ENCODE measurements at places on chromosomes 7 and 10.

- peak; percentile 27 for DNase-seq
These were observed 117.4 kb downstream of the CABCOCO1 start for GRCh38 chr10:61779950-61780659.

GRCh38 chr7:30413864-30414263, 64.7 kb downstream of the NOD1 start:
- no peak for DNase-seq

DNA sequence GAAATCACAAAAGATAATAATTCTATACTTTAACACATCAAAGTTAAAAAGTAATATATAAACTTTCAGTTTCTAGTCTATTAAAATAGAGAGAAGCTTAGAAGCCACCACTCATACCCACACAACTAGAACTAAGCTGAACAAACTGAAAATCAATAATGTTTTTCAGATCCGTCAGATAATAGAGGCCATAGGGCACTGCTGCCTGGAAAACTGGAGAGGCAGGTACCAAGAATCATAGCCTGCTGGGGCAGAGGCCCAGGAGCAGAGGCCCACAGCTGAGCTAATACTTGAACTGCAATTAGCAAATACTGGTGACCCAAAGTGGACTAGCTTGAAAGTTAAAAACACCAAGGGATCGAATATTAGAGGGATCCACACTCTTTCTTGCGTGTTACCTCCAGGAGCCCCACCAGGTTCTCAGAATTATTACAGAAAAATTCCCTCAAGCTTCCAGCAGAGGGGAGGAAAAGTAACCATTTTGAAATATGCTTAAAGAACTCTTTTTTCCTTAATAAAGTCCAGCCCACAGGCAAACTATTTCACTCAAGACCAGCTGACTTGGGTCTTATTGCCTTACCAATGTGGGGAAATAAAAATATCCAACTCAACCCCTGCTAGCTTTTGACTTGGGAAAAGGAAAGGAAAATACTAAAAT, 774.1 kb upstream of the IGFBP3 start:
- DNase-seq: no peak

GRCh38 chr7:23964715-23965114, 254.7 kb downstream of the STK31 start:
- no peak for DNase-seq

DNA sequence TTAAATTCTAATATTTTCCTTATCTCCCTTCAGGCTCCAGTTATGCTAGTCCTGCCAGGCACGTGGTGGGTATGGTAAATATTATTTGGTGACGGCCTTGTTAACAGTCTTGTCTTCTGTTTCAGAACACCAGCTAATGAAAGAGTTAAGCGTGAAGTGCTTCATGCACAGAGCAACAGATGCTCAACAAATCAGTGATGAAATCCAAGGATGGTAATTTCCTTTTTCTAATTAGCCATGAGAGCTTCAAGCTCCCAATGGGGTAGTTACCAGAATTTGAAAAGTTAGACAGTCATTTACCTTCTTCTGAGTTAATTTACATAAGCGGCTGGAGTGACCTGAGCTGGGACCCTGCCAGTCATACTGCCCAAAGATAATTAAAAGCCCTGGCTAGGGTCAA, 1.9 kb upstream of the OTUD1 start:
- DNase-seq: no peak

DNA sequence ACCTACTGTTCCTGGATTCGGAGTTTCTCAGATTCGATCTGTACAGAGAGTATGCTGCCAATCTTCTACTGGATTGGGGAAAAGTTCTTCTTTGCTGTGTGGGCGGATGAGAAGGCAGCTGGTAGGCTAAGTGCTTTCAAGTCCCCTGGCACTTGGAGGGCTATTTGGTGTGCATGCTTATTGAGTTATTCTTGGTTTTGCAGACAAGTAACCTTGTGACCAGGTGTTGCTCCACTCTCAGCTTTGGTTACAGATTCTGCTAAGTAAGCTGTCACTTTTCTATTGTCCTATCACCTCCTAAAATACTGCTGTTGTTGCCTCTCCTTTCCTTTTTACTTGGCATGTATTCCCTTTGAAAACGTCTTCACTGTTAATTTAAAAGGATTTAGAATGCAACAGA, 1375.1 kb upstream of the LRRTM3 start:
- no peak for DNase-seq

GRCh38 chr10:131832056-131832685, 68.6 kb upstream of the PPP2R2D start:
- no peak for DNase-seq

- no peak for DNase-seq
These were observed 89.5 kb downstream of the ZNF92 start for GRCh38 chr7:65463184-65463583.

DNA sequence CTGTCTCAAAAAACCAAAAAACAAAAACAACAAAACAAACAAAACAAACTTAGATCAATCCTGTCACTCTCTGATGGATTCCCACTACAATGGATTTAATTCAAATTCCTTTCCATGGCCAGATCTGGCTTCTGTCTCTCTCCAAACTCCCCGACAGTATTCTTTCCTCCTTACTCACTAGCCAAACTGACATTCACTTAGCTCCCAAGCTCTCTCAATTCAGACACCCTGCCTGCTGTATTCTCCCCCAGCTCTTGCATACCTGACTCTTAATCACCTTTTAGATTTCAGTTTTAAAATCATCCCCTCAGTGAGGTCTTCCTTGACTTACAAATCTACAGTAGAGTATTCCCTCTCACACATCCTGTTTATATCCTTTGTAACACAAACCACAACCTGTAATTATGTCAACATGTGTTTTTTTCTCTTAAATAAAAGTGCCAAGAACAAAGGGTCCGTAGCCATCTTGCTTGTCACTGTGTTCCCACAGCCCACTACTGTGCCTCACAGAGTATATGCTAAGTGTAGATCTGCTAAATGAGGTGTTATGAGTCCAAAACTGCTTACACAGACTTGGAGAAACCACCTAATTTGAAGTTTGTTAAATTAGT, 14.4 kb downstream of the HERPUD2 start:
- peak; percentile 10 for DNase-seq

DNA sequence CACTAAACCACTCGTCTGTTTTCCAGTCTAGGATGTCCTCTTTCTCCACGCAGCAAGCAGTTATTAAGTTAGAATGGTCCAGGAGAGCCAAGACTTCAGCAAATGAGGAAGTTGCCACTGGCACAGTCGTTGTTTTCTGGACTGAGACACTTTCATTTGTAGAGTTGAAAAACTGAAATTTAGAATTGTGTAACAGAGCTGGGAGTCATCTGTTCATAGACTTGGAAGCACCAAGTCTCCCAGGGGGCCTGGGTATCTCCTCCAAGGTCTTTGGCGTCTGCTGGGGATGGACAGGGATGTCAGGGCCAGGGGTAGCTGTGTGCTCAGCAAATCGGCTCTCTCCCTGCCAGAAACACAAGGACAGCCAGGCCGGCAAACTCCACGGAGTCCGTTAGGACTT, 208.4 kb downstream of the FANK1 start:
- no peak for DNase-seq

DNA sequence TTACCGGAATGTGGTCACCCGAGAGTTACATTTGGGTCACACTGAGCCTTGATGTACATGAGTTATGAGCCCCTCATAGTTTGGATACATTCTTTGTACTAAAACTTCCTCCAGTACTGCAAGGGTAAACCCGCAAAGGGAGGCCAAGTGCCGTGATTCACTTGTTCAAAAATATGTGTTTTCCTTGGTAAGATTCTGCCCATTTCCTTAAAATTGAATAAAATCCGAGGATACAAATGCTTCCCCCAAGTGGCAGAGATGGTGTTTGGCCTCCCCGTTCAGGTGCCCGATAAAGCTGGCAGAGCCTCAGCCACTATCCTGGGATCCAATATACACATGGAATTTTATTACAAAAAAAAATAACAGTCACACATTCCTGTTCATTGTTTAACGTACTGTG, 268.3 kb downstream of the DIP2C start:
- DNase-seq: no peak

DNA sequence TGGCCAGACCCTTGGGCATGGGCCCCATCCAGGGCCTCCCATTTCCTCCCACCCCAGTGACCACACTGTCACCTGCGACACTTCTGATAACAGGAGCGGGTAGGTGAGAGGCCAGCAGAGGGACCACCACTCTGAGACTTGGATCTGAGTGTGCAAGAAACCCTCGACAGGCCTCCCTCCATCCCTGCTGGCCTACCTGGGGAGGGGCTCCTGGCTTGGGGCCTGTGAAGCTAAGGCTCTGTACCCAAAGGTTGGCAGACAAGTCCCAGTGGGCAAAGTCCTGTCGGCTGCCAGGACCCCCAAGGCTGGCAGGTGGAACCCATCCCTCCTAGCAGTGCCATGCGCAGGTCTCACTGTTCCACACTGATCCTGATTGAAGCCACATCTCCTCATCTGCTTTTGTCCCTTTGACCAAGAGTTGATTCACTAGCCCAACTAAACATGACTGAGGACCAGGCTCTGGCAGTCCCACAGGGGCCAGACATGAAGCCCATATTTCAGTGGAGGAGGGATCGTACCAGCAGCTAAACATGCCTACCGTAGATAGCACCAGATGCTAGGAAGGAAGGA, 1.2 kb upstream of the PGAM2 start:
- no peak for DNase-seq

Measured in stimulated activated CD4-positive, alpha-beta T cell treated with anti-CD3 and anti-CD28 coated beads, Interleukin-4, amount 100 ng/mL, for 24 hours (primary cell).